ENCODE measurements at places on chromosomes 7 and 10.

DNA sequence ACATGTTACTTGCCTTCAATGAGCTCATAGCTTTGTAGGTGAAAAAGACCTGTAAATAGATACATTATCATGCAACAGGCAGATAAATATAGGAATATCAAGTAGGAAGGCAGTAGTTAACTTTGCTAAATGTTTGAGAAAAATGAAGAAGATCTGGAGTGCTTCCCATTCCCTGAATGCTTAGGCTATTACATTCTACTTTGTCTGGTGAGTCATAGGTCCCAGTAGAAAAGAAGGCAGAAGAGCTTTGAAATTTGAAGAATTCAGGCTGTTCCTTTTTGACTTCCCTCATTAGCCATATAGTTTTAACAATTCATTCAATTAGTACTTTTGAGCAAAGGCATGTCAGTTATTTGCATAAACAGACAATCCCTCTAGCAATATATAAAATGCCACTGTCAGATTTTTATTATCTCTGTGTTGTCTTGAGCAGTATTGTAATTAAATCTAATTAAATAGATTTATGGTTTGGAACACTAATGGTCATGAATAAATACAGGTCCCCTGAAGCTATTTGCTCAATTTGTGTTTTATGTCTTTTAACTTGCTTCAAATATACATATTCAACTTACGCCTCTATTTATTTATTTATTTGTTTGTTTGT lies 875.0 kb downstream of the REEP3 start:
- DNase-seq, result no peak

GRCh38 chr7:68476966-68477365 lies 1121.3 kb upstream of the AUTS2 start:
- DNase-seq, result no peak

DNA sequence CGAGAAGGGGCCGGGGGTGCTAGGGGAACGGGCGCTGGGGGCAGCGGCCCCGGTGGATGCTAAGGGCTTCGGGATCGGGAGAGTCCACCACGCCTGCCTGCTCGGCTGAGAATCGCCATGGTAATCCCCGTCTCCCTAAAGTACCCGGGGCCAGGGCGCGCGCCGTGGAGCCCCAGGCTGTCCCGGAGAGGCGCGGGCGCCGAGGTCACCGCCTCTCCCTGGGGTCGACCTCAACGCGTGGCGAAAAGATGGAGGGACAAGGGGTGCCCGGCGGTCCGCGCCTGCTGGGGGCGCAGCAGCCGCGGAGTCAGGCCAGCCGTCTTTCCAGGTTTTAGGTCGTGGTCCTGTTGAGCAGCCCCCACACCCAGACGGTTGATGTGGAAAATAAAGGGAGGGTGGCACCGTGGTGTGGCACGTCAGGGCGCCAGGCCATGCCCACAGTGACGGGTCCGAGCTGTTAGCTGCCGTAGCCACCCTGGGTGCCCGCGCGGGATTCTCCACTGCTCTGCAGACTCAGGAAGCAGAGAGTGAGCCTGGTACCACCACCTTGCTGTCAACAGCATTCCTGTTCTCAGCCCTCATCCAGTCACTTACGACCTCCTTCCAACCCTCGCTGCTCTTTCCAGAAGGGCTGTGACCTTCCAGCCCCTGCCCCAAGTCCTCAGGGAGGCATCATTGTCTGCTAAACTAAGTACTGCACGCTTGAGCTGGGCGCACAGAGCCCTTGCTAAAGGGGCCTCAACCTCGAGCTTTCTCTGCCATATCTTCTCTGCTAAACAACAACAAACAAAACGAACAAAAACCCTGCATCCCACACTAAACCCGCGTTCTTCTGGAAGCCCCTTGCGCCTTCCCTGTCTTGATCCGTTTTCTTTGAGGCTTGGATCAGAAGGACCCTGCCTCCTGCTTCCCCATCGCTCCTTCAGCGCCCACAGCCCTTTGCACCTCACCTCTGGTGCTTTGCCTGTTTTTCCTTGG lies 666 bp downstream of the SMKR1 start:
- no peak for DNase-seq

DNA sequence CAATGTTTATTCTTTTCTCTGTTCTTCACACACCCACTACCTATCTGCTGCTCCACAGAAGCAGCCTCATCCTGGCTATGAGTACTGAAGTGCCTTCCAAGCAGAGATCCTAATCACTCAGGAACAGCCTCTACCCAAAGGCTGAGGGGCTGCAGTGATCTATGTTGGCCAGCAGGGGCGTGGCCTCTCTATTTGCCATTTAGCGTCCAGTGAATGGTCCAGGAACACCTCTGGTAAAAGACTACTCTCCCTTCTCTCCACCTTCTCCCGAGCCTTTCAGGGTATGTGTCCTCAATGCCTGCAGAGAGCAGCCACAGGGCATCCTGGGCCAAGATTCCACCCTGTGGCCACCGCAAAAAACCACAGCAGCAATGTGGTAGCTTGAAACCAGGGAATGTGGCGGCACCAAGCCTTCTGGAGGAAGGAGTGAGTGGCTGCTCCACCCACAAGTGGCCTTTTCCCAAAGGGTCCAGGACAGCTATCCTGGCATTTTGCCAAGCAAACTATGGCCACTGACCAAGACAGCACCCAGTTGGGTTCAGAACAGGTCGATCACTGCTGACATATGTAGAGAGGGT lies 70.9 kb downstream of the SYPL1 start:
- DNase-seq, result peak; percentile 53

All from activated T-cell treated with anti-CD3 and anti-CD28 coated beads, Interleukin-2, amount 50 U/mL, for 24 hours (primary cell).